NCI-H2171 (cell line): ENCODE measurements at places on chromosomes 2 and 18.

DNA sequence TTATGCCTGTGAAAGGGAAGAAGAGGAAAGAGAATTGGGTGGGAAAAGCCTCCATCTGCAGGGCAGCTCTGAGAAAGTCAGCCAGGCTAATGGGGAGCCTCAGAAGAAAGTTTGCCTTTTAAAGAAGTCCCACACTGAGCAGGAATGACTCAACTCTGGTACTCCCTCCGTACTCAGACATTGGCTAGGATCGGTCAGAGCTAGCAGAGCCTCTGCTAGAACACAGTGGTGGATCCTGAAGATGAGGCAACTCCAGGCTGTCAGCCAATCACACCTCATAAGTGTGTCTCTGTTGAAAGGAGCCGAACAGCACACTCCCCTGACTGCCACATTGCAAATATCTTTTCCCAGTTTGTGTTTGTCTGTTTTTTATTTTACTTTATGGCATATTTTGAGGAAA, 96.9 kb downstream of the HNRNPLL start:
- DNase-seq: no peak

GRCh38 chr2:138712212-138712979, 67.8 kb downstream of the NXPH2 start:
- no peak for DNase-seq

GRCh38 chr18:64405161-64405560, 256.3 kb upstream of the LINC00305 start:
- DNase-seq: peak; percentile 77

DNA sequence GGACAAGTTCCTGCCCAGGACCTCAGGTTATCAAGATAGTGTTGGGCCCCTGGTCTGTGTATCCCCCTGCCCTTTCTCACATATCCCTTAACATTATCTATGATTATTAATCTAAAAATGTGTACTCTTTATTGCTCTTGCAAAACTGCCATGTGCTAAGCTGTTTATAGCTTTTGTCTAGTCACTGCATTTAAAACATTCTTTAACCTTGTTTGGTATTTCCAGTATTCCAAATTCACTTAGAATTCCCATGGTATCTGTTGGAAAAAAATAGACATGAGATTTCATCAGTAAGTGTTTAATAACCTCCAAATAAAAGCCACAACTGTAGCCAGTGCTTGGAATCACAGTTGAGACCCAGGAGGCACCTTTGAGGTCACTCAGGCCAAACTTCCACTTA, 16.2 kb upstream of the GLS start:
- no peak for DNase-seq

DNA sequence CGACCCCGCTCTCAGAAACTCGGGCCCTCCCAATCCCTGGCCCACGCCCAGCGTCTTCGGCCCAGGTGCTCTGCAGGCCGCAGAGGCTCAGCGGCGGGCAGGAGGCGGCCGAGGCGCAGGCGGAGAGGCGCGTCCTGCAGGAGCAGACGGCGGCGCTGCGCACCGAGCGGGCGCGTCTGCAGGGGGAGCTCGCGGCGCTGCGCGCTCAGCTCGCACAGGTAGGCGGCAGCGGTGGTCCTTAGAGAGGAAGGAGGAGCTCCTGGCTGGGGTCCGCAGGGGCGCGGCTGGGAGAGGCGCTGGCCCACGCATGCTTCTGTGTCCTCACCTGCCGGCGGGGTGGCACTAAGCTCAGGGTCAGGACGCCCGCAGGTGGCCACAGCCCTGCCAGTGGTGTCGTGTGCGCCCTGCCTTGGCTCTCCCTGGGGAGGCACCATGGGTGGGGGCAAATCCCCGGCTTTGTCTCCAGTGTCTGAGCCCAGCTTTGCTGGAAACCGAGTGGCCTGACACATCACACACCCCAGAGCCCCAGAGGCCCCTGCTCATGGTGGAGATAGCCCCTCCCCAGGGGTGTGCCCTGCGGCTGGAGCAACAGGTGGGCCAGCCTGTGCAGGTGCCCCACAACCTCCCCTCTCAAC, 14.9 kb upstream of the SNED1 start:
- no peak for DNase-seq

GRCh38 chr2:219065484-219065883, 4.8 kb upstream of the IHH start:
- no peak for DNase-seq

DNA sequence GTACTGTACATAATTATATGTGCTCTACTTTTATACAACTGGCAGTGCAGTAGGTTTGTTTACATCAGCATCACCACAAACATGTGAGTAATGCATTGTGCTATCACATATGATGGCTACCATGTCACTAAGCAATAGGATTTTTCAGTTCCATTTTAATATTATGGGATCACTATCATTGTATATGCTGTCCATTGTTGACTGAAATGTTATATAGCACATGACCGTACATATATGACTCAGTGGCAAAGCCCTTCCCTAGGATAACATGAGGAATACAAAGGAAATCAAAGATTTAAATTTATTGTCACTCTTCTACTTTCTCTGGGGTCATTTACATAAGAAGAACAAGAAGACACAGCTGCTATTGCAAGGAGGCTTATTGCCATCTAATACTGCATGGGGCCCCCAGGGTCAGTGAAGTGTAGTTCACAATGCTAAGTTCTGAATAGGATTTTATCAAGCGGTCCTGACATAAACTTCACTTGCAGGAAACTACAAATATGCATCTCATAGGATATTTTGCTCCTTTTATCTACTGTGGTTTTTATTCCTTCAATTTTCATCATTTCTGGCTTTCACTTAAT, 21.8 kb downstream of the PDE1A start:
- DNase-seq: no peak

DNA sequence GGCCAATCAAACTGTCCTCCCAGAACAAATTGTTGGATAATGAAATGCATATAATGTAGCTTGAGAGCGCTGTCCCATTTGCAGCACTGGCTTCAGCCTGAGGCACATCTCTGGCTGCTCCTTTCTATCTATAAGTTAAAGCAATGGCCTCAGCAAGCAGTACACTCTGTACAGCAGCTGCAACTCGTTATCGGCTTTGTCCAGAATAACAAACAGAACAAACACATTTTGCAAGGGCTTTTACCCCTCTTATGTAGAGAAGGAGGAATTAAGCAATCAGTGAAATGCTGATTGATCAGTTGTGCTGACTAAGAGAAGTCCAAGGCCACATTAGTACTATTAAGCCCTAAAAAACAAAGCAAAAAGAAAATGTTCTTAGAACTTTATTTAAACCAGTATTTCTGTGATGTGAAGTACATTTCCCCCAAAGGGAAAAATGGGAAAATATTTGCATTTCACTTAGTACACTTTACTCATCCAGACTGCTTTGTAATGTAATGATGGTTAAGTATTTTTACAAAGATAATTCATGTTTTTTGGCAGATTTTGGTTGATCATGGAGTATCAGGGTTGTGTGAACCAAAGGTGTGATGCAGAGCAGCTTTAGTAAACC, 15.0 kb upstream of the CPS1 start:
- DNase-seq: no peak

GRCh38 chr18:12722731-12723130, 19.9 kb downstream of the PSMG2 start:
- no peak for DNase-seq

DNA sequence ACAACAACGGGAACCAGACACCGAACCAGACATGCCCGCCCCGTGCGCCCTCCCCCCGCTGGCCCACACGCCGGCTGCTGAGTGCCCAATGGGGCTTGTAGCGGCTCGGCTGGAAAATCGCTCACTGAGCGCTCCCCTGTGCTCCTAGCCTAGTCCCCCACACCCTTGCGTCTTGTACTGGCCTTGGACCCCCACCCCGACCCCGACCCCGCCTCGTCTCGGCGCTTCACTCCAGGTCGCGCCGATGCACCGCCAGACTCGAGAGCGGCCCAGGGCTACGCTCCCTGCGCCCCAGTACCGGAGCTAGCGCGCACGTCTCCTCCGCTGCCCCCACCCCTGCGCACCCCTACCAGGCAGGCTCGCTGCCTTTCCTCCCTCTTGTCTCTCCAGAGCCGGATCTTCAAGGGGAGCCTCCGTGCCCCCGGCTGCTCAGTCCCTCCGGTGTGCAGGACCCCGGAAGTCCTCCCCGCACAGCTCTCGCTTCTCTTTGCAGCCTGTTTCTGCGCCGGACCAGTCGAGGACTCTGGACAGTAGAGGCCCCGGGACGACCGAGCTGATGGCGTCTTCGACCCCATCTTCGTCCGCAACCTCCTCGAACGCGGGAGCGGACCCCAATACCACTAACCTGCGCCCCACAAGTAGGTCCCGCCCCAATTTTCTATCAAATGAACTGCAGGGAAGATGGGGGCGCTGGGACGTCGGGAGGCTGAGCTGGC, 1.5 kb downstream of the GAD1 start:
- peak; percentile 3 for DNase-seq

DNA sequence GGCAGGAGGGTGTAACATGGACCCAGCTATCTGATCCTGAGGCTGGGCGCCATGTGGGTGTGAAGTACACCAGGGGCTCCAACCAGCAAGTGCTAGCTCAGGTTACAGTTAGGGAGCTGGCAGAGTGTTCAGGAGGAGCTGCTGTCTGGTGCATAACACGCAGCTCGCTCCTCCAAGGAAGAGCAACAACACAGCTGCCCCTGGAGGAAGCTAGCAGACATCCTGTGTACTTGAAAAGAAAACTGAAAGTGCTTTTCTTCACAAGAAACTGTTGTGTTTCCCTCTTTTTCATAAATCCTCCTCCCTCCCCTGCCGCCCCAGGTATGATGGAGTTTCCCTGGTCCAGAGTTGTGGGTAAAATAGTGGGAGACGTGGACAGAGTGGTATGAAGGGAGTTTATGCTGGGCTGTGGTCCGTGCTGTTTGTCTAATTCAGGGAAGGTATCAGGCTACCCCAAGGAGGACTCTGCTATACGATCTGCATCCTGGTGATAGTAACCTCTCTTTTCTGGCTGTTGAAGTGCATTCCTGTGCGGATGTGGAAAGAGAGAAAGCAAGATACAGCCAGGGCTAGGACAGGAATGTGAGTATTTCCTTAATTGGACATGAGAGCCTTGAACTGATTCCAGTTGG, 6.1 kb upstream of the LBH start:
- peak; percentile 84 for DNase-seq

GRCh38 chr2:237721458-237721857, 77.1 kb upstream of the RBM44 start:
- DNase-seq: no peak

DNA sequence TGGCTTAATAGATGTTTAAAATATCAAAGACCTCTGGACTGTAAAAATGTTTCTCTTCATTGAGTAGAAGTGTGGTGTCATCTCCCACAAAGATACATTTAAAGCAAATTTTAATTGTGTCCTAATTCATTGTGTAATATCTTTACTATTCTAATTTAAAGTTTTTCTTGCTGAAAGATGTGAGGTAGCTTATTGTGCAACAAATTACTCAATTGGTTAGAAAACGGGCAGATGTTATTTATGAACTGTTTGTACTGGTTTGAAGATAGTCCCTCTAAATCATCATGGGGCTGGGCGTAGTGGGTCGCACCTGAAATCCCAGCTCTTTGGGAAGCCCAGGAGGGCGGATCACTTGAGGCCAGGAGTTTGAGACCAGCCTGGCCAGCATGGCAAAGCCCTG, 65.3 kb downstream of the CYBRD1 start:
- DNase-seq: no peak

DNA sequence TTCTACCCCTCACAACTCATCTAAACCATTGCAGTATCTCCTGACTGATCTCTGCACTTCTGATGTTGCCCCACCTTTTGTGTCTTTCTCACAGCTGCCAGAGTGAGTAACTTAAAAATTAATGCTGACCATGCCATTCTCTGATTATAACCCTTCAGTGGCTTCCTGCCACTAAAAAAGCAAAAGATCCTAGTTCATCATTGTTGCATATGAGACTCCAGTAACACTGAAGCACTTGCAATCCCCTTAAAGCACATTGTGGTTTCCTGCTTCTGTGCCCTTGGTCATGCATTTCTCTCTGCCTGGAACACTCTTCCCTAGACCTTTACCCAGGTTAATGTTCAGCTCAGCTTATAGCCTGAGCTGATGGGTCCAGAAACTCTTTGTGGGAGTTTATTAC, 95.1 kb upstream of the WDSUB1 start:
- no peak for DNase-seq

- no peak for DNase-seq
Observed at GRCh38 chr18:42977982-42978637, 137.4 kb downstream of the RIT2 start.

GRCh38 chr2:198659096-198659870, 798.5 kb downstream of the SATB2 start:
- no peak for DNase-seq

DNA sequence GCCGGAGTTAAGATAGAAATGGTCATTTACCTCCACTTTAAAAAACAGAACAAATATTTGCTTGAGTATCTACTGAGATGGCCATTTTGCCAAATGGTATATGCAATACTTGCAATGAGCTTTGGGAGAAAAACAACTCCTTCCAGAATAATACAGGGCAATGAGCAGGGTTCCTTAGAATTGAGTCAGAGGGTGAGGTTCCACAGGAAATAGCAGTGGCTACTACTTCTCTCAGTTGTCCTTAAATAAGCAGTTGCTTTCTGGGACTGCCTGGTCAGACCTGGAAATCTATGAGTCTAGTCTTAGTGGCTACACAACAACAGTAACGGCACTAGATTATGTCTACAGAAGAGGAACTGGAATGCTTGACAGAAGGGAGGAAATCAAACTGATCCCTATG, 80.9 kb upstream of the CCDC85A start:
- no peak for DNase-seq

DNA sequence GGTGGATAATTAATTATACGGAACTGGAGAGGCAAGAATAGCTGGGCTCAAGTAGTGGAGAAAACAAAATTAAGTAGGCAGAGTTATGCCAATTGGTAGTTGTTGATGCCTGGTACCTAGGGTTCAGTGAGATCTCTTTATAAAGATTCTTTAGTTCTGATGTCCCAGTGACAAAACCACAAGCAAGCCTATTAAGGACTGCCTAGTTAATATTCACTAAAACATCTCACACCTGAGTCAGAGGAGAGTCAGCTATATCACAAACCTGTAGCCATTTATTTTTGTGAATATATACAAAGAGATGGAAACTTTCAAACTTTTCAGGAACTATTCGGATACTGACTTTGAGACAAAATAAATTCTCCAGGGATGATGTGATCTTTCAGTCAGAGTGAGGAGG, 213.9 kb upstream of the CYP26B1 start:
- no peak for DNase-seq

DNA sequence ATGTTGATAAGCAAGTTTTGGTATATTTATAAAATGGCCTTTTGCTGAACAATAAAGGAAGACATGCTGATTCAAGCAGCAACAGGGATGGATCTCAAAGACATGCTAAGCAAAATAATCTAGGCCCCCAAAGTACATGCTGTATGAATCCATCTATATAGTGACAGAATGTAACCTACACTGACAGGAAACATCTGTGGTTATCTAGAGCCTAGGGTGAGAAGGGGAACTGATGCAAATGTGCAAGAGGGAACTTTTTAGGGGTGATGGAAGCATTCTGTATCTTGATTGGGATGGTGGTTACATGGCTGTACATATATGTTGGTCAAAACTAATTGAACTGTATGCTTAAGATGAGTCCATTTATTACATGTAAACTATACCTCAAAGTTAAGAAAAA, 24.2 kb downstream of the CNRIP1 start:
- DNase-seq: no peak
